ENCODE measurements at places on chromosomes 5 and 9. TPM values are rescaled to one million over a fixed set of nuclear protein-coding genes. Genes with fewer than 3 reads are reported as not detected.

The MYMK gene
- total RNA-seq, result not detected

The PCDHA6 gene
- 2.1 TPM for total RNA-seq

The CDKN2B-AS1 gene
- 10.1 TPM for total RNA-seq

The CRB2 gene
- under 0.01 TPM for total RNA-seq

The RIMOC1 gene
- total RNA-seq, result 32.0 TPM

The FBP2 gene
- total RNA-seq, result not detected

The PRUNE2 gene
- 56.6 TPM for total RNA-seq

The PCDH1 gene
- total RNA-seq, result 1.2 TPM

The DRD1 gene
- total RNA-seq, result 0.36 TPM

The S100Z gene
- total RNA-seq, result not detected

The FSTL4 gene
- not detected for total RNA-seq

The SPATA31C1 gene
- not detected for total RNA-seq

The FAM153A gene
- 0.24 TPM for total RNA-seq

The CDH9 gene
- total RNA-seq, result not detected

The CEL gene
- total RNA-seq, result under 0.01 TPM

The SEC61B gene
- 83.1 TPM for total RNA-seq
